ENCODE measurements at places on chromosomes 1 and 21.

GRCh38 chr1:17101261-17101660, 18.0 kb downstream of the PADI2 start:
- DNase-seq, result no peak

- no peak for DNase-seq
Measured at GRCh38 chr1:81617308-81617967, 183.3 kb upstream of the ADGRL2 start.

GRCh38 chr1:11790880-11791715, 14.7 kb downstream of the MTHFR start:
- DNase-seq, result no peak

DNA sequence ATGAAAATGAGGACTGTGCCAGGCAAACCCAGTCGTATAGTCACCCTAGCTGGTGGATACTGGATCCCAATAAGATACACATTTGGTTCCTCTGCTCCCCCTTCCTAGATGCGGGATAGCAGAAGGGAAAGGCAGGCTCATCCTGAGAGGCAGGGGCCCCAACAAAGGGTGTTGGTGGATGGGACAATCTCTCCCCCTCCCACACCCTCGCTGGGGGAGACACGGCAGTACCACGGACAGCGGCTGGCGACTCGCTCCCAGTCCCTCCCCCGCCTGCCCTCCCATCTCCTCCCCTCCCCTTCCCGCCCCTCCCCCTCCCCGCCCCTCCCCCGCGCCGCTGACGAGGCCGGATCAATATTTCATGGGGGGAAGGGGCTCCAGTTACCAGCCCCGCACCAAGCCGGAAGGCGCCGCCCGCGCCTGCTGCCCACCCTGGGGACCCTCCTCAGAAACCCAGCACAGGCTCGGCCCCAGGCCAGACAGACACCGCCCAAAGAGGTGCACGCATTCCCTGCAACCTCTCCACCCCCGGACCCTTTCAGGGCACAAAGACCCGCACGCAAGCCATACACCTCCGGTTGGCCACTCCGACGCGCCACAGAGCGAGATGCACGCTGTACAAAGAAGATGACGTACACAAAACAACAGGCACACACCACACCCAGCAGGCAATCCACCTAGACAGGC, 11.5 kb downstream of the RIMS3 start:
- no peak for DNase-seq

DNA sequence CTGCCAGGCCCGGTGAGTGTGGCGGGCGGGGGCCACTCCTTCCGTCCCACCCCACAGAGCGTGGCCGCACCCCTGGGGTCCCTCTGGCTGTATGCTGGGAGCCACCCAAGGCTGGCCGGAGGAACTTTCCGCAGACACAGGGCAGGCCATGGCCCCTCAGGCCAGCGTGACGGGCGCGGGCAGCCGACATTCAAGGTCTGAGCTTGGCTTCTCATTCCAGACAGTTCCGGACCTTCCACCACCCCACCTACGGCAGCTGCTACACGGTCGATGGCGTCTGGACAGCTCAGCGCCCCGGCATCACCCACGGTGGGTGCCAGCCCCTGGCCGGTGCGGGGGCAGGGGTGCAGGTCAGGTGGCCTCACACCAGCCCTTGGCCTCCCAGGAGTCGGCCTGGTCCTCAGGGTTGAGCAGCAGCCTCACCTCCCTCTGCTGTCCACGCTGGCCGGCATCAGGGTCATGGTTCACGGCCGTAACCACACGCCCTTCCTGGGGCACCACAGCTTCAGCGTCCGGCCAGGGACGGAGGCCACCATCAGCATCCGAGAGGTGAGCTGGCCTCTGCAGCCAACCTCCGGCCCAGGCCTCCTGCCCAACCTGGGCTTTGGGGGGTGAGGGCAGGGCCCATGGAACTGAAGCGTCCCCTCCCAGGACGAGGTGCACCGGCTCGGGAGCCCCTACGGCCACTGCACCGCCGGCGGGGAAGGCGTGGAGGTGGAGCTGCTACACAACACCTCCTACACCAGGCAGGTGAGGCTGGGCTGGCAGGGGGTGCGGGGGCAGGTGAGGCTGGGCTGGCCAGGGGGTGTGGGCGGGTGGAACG, 7.3 kb downstream of the SCNN1D start:
- no peak for DNase-seq

DNA sequence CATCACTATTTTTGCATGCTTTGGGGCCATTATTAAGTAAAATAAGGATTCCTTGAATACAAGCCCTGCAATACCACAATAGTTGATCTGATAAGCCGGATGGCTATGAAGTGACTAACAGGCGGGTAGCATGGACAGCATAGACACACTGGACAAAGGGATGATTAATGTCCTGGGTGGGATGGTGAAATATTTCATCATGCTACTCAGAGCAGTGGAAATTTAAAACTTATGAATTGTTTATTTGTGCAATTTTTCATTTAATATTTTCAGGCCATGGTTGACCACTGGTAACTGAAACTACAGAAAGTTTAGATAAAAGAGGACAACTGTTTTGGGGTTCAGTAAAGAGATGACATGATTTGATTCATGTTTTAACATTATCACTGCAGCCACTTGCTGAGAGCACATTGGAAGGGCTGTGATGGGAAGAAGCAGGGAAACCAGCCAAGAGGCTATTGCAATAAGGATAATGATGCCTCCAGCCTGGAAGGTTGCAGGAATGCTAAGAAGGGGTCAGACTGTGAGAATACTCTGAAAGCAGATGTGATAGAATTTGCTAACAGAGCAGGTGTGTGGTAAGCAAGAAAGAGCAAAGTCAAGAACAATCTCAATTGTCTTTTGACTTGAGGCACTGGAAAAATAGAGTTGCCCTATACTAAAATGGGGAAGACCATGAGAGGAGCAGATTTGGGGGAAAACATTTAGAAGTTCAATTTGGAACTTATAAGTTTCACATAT, 62.5 kb upstream of the TNFSF4 start:
- DNase-seq, result no peak
